ENCODE measurements at places on chromosomes 2 and 18.

GRCh38 chr18:2049986-2050385, 521.3 kb downstream of the METTL4 start:
- no peak for DNase-seq

DNA sequence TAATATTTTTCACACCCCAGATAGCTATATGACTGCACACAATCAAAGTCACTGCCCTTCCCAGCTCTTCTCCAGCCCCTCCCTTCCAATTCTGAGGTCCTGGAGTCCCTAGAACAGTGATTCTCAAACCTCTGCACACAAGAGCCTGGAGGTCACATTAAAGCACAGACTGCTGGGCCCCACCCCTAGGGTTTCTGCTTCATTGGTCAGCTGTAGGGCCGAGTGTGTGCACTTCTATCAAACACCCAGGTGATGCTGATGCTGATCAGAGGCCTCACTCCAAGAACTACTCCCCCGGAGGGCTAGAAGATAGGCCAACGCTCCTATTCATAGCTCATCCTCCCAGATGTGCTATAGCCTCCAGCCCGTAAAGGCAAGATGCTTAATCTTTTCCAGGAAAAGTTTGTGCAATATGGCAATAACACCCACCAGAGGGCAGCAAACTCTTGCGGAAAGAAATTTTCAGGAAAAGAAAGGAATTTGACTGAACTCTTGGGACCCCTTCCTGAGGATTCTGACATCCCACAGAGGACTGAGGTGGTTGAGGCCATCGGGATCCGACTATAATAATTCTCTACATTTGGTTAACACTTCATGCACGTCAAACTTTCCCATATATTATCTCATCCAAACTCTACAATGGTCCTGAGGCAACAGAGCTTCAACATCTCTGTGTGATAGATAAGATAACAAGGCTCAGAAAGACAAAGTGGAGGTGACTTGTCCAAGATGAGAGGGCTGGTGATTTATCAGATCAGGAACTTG, 194.2 kb upstream of the PKDCC start:
- DNase-seq, result no peak

DNA sequence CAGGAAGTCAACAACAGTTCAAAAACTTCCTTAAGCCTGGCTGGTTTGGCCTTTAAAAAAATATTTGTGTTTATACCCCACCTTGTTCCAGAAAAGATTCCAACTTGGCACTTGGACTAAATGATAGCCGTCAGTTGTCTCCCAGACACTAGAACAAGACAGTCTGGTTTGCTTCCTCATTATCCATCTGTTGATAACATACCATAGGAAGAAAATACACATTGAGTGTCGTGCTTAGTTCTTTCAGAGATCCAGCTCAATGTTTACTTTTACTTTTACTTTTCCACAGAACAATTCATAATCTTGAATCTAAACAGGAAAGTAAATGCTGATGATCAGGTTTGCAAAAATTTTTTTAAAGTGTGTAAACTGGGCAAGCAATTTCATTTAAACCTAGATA, 2.4 kb upstream of the VPS54 start:
- no peak for DNase-seq

GRCh38 chr2:235594041-235594440, 100.2 kb downstream of the AGAP1 start:
- no peak for DNase-seq

- no peak for DNase-seq
These were observed 45.9 kb upstream of the ITGA4 start for GRCh38 chr2:181411105-181411849.
